ENCODE measurements at places on chromosomes 7 and 10. TPM values are rescaled to one million over a fixed set of nuclear protein-coding genes. Genes with fewer than 3 reads are reported as not detected.

DNA sequence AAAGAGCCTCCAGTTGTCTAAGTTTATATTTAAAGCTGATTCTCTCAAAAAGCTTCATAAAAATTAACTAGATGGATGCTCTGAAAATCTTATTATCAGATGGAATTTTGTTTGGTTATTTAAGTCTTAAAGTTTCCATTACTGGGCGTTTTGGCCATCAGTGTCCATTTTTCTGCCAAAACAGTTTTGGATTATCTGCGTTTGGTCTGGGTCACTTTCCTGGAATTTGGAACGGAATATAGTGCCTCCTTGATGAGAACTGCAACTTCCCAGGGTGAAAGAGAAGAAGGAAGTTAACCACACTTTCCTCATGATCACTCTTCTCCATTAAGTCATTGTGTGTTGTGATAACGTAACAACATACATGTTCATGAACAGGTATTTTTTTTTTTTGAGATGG lies 764.9 kb upstream of the AUTS2 start:
- no peak for DNase-seq

DNA sequence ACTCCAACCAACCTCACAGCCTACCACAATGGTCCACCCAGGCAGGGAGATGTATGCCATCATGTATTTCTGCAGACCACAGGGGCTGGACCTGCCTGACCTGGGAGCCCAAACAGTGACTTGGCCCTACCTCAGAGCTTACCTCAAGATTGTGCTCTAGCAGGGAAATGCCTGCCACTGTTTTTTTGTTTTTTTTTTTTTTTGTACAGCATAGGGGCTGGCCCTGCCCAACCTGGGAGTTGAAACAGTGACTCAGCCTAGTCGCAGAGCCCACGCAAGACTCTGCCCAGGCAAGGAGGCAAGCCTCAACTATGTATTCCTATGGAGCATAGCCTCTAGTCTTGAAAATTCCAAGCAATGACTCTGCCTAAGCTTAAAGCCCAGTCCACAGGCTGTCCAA lies 39.3 kb upstream of the CDK6 start:
- DNase-seq, result no peak

- no peak for DNase-seq
These were observed 87.1 kb downstream of the SAMD9 start for GRCh38 chr7:93030605-93031225.

The NPFFR1 gene
- total RNA-seq, result 0.08 TPM

DNA sequence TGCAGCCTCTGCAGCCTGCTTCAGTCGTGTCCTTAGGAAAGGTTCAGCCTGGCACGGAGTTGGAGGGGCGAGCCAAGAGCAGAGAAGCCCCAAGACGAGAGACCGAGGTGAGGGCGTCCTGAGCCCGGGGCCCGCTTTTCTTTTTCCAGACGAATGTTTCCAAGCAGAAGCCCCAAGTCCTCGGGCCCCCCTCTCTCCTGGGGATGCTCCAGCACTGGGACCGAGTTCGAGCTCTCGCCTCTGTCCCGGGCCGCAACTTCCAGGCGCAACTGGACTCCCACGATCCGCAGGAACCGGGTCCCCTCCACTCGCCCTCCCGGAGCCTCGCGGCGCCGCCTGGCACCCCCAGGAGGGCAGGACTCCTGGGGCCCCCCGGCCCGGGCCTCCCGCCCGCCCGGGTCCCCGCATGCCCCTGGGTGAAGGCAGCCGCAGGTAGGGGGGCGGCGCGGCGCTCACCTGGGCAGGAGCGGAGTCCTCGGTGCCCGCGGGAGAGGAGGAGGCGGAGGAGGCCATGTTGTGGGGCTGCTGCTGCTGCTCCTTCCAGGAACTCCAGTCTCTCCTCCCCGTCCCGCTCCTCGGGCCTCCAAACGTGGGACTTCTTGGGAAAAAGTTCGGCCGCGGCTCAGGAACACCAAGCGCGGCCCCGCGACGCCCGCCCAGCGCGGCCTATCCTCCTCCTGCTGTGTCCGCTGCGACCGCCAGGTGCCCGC lies 45.3 kb upstream of the CDK1 start:
- peak; percentile 68 for DNase-seq

DNA sequence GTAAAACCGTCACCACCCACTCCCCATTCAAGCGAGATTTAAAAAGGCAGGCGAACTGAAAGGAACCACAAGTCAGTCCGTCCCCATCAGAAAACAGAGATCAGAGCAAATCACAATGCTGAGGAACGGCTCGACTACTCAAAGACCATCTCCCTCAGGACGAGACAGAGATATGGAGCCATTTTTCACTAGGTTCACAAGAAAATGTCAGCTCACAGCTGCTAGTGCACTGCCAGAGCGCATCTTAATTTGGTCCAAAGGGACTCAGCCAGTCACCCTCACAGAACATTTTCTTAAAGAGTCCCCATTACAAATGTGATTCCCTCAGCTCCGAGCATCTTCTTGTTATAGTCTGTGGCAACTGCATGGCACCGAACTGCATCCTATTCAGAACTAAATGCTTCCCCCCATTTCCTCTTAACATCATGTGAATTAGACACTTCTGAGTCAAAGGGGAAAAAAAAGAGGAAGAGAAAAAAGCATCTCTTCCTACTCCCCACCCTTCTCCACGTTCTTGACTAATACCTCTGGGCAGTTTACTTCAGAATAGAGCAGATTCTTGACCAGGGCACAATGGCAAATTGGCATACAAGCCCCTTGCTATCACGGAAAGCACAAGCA lies 683.9 kb downstream of the MAGI2 start:
- DNase-seq, result no peak

The PDE1C gene
- total RNA-seq, result 0.83 TPM

DNA sequence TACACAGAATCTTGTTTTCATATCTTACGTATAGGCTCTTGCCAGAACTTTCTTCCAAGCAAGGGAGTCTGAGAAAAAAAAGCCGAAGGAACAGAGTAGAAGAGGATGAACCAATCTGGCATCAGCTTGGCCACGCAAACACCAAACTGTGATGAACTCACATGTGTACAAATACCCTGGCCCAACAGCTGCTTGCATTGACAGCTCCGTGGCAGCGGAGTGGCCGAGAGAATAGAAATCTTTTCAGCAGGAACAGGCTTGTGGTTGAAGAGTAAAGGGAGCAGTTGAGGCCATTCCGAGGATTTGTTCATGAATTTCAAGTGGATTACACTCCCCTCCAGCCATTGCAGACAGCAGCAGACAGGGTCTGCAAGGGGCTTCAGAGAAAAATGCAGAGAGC lies 173.8 kb upstream of the PLXNA4 start:
- DNase-seq, result no peak

GRCh38 chr10:35789996-35790395 lies 147.9 kb upstream of the FZD8 start:
- DNase-seq, result no peak

- no peak for DNase-seq
These were observed 480.2 kb downstream of the KCNMA1 start for GRCh38 chr10:77157248-77158019.

DNA sequence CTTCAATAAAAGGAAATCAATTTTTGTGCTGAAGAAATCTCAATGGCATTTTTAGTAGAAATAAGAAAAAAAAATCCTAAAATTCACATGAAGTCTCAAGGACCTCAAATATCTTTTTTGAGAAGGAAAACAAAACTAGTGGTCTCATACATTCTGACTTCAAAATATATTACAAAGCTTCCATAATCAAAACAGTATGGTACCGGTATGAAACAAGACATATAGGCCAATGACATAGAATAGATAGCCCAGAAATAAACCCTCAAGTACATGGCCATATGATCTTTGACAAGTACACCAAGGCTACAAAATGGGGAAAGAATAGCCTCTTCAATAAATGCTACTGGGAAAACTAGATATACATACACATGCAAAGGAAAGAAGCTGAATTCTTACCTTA lies 131.8 kb upstream of the GPR22 start:
- DNase-seq, result no peak

The CREB5 gene
- 11.3 TPM for total RNA-seq

The CPXM2 gene
- total RNA-seq, result 2.9 TPM

GRCh38 chr7:32293833-32294232 lies 196.3 kb downstream of the LSM5 start:
- no peak for DNase-seq

The FANK1 gene
- 8.2 TPM for total RNA-seq

- no peak for DNase-seq
These were observed 17.1 kb downstream of the SLC26A3 start for GRCh38 chr7:107785926-107786325.

DNA sequence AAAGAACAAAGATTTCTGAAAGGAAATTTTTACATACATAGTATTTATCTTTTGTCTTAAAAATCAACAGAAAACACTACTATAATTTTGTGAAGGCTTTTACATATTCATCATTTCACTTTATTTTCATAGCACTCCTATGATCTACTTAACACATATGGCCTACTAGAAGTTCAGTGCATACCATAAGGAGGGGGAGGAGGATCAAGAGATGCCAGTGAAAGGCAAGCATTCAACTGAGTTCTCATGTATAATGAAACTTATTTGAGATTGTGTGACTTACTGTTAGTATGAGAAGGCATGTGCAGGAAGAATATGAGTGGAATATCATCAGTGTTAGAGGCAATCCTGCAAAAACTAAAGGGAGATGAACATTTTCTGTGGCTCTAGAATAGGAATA lies 10.6 kb downstream of the BRAF start:
- DNase-seq, result no peak

DNA sequence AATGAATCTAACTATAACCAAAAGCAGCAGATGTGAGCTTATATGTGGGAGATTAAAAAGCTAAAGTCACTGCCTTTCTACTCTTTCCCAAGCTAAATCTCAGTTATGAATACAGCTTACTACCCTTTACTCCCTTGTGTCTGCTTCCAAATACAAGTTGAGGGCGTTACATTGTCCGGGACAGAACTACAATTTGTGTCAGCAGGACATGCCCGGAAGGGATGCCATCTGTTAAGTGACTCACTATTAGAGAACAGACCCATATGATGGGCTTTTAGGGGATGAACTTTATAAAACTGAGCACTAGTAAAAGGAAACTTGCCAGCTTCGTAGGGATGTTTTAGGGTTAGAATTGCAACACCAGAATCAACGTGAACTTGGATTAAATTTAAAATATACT lies 299.7 kb upstream of the CSTF2T start:
- DNase-seq, result no peak

DNA sequence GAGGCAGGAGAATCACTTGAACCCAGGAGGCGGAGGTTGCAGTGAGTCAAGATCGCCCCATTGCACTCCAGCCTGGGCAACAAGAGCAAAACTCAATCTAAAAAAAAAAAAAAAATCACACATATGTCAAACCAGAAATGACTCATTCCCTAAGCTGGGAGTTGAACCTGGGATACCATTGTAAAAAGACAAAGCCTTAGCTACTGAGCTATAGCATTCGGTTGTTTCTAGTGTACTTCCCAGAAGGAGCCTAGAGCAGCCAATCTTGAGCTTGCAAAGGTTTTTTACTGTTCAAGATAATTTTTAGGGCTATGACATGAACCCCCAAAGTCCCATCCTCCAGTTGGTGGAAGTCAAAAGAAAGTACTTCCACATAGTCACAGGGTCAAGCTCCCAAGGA lies 87.9 kb downstream of the ZNF467 start:
- DNase-seq, result no peak

The THAP5 gene
- 27.2 TPM for total RNA-seq

The MEOX2 gene
- total RNA-seq, result 8.9 TPM

- DNase-seq, result peak; percentile 16
These were observed 25.7 kb downstream of the GRID1 start for GRCh38 chr10:86340991-86341260.

- DNase-seq, result no peak
These were observed 39.8 kb downstream of the MAD1L1 start for GRCh38 chr7:2192831-2193534.

- DNase-seq, result no peak
These were observed 19.7 kb downstream of the ADCY1 start for GRCh38 chr7:45593877-45594276.

Data from suprapubic skin (tissue), 4 donors.